ENCODE measurements at places on chromosomes 3 and 15.

GRCh38 chr3:71177375-71177774, 406.2 kb downstream of the FOXP1 start:
- DNase-seq: no peak

DNA sequence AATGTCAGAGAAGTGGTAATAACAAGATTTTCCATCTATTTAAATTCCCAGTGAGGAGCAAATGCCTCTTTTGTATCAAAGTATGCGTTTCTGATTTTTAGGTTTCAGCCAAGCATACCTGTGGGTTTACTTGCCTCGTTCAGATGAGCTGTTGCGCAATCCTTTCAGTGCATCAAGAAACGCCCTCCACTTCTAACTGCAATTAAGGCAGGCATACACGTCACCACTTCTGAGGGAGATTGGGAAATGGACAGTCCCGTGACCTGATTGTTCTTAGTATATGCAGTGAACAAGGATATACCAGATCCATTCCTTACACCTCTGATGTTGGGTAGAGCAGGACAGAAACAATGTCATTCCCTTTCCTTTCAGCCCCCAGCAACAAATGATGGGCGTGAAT, 219.0 kb downstream of the ITPR1 start:
- peak; percentile 28 for DNase-seq

DNA sequence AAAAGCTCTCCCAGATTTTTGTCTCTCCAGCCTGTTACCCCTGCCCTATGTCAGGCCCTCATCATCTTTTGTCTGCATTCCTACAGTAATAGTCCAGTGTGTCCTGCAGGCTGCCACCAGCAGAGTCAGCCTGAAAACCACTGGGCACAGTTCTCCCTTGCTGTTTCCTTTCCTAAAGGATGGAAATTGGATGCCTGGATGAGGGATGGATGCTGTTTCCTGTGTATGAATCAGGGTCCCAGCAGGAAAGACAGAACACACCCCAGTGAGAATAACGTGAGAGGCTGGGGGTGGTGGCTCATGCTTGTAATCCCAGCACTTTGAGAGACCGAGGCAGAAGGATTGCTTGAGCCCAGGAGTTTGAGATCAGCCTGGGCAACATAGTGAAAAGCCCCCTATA, 3.3 kb upstream of the SNX33 start:
- no peak for DNase-seq

DNA sequence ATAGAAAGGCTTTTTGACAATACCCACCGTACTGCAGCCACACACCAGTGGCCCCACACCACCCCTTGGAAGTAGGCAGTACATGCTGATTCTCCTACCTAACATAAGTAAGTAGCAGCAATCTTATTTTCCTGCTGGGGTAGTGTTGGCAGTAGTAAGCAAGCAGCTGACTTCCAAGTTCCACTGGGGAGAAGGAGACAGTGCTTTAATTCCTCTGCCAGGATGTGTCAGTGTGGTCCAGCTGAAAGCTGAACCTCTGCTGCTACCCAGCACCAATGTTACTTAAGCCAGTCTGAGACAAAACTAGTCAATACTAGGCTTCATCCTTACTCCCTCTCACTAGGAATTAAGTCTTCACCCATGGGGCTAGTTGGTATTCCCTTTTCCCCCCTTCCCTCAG, 74.7 kb downstream of the DZIP3 start:
- DNase-seq: no peak

- DNase-seq: no peak
Observed at GRCh38 chr15:73540161-73540560, 93.0 kb downstream of the NPTN start.

DNA sequence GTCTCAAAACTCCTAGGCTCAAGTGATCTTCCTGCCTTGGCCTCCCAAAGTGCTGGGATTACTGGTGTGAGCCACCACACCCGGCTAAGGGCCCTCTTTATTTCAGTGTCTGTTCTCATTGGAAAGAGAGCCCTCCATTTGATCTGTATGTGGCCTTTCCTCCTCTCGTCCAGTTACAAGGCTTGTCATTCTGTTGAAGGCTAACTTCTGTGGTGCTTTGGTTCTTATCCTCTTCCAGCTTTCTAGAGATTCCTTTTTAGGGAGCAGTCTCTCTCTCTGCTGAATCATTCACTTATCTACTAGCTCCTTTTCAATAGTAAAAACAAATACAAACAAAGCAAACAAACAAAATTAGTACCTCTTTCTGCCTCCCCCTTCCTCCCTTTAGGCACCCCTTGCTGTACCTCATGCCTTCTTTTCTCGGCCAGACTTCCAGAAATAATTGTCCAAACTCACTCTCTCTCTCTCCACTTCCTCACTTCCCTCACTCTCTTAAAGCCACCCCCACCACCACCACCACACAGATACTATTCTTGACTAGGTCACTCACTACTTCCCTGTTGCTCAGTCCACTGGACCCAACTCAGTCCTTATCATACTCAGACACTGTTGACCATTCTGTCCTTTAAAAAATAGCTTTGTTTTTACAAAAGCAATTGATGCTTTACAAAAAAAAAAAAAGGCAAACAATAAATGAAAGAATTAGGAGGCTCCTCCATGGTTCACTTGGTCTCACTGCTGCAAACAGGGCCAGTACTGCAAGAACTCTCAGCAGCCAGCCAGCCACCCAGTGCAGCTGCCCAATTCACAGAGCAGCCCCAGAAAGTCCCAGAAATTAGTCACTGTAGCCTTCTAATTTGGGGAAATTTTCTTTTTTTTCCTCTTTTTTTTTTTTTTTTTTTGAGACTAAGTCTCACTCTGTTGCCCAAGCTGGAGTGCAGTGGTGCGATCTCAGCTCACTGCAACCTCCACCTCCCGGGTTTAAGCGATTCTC, 31.7 kb upstream of the RAB11A start:
- peak; percentile 47 for DNase-seq

- DNase-seq: no peak
Observed at GRCh38 chr15:93154666-93155065, 65.7 kb upstream of the RGMA start.

GRCh38 chr3:187888701-187889100, 143.4 kb upstream of the BCL6 start:
- DNase-seq: no peak

GRCh38 chr3:194880940-194881925, 195.6 kb downstream of the FAM43A start:
- peak; percentile 74 for DNase-seq

- no peak for DNase-seq
Observed at GRCh38 chr3:71468311-71469137, 115.0 kb downstream of the FOXP1 start.

- DNase-seq: peak; percentile 10
Observed at GRCh38 chr3:179421500-179421899, 29.8 kb downstream of the GNB4 start.

- no peak for DNase-seq
Observed at GRCh38 chr3:40332684-40333083, 23.2 kb downstream of the EIF1B start.

DNA sequence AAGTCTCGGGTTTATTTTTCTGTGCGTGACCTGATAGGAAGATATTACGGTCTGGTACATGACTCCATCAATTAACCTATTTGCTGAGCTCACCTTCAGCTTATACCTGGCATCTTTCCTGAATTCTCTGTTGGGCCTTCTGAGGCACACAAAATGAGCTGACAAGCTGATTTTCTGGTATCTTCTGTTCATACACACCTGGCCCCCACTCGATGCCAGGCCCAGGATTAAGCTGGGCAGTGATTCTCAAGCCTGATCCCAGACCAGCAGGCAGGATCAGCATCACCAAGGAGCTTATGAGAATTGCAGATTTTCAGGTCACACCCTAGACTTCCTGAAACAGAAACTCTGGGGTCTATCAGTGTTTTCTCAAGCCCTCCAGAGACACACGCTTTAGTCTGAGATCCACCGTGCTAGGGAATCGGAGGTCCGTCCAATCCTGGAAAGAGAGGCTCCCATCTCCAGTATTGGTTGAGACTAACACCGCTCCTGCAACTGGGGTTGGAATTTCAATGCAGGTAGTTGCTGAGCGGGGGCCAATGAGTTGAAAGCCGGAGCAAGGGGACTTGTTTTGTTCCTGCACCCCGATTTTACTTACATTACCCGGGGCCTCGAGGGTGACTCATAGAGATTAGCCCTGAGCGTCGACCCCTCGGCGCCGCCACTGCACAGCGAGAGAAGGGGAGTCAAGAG, 636 bp upstream of the EIF1B start:
- no peak for DNase-seq

DNA sequence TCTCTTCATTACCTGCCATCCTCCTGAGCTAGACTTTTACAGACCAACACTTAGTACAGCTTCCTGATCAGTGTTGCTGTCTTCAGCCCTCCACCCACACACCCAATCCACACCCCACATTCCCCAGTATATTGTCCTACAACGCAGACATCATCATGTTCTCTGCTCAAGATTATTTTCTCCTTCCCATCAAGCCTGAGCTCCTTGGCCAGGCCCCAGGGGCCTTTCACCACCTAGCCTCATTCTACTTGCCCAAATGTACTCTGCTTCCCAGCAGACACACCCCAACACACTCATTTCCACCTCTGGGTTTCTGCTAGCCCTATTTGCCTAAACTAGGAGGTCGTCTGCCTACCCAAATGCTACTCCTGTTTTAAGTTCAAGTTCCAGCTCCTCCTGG, 37.0 kb downstream of the DAPK2 start:
- no peak for DNase-seq

GRCh38 chr15:83446904-83447709, at the start of gene SH3GL3:
SH3GL3 (plus strand) TSS chr15:83447341; CDS start chr15:83447534, 193 bp downstream.
- no peak for DNase-seq

- no peak for DNase-seq
Observed at GRCh38 chr15:96766366-96766765, 435.9 kb downstream of the NR2F2 start.

DNA sequence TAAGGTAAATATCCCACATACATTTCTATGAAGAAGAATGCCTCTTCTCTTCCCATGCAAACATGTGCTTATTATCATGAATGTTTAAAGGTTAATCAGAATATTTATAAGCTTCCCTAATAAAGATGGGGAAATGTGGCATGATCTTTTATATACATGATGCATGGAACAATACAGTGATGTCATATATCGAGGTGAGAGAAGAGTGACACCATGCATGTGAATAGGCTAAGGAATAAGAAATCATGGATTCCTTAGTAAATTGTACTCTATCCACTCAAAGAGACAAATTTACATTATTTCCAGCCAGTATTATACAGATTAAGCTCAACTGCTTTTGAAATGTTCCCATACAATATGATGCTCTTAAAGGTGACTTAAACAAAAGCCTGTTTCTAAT, 1035.3 kb downstream of the ROBO1 start:
- no peak for DNase-seq

DNA sequence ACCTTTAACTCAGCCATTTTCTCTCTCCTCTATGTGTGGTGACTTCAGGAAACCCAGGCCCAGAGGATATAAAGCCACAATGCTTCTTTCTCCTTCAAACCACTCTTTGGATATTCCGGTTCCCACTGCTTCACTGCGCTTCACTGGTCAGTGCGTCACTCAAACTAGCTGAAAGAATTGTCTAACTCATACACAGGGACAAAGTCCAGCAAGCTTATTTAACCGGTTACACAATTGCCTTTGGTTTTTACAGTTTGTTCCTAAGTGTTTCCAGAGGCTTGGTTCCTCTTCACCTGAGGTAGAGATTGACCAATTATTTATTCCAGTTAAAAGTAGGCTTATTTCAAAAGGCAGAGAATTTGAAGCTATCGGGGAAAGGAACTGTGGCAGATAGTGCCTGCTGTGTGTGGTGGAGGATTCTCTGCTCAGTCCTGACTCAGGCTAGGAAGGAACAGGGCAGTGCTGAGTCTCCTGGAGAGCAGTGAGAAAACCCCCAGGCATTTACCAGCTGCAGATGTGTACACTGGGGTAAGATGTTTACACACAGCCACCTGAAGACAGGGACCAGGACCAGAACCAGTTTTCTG, at the start of gene HGD:
HGD (minus strand) TSS at position 145 of the 587 bp plus-strand sequence; CDS start at position 17, 128 bp downstream.
- DNase-seq: no peak

- DNase-seq: no peak
Observed at GRCh38 chr3:95508124-95508523, 1306.3 kb upstream of the EPHA6 start.

- DNase-seq: no peak
Observed at GRCh38 chr3:197068077-197068476, 38.5 kb upstream of the MELTF start.

DNA sequence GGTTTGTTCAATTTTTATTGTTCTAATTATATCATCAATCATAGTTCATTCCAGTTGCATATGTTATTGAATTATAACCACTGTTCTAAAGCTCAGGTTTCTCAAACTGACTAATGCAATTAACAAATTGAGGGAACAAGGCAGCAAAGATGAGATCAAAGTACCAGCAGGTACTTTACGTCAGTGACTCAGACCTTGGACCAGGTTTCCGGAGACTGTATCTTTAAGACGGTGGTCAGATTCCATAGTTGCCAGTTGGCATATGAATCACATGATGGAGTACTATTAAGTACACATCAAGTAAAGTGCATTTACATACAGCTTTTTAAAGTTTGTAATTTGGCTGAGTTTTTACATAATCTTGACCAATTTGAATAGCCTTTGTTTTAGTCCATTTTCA, 583.6 kb upstream of the ROBO2 start:
- DNase-seq: no peak

DNA sequence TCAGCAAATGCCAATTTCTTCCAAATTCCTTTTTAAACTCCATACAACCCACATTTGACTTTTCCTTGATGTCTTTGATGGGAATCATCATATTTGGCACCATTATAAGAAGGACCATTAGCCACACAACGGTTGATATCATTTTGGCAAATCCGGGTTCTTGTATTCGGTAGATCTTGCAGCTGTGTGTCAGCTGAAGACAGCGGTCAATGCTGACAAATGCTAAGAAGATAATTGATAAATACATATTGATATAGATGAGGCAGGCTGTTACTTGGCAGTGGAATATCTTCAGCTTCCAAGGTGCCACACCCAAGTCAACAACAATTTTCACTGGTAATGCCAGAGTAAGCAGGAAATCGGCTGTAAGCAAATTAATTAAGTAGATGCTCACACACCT, 4.2 kb downstream of the GPR171 start:
- DNase-seq: no peak

GRCh38 chr3:141192345-141192744, 39.3 kb upstream of the PXYLP1 start:
- DNase-seq: peak; percentile 90
